ENCODE measurements at places on chromosomes 12 and 14. TPM values are rescaled to one million over a fixed set of nuclear protein-coding genes. Genes with fewer than 3 reads are reported as not detected.

TMEM52B gene
- 0.27 TPM for total RNA-seq

CPNE8 gene
- 36.2 TPM for total RNA-seq

MUCL1 gene
- total RNA-seq: not detected

RTL1 gene
- total RNA-seq: under 0.01 TPM

SDR9C7 gene
- 0.18 TPM for total RNA-seq

KRT77 gene
- total RNA-seq: 0.09 TPM

KCNK10 gene
- total RNA-seq: 23.4 TPM

ADAM21 gene
- total RNA-seq: 0.18 TPM

RNASE1 gene
- 14.5 TPM for total RNA-seq

CD163 gene
- 2.9 TPM for total RNA-seq

TNS2 gene
- 26.7 TPM for total RNA-seq

FGFR1OP2 gene
- total RNA-seq: 47.5 TPM

VRTN gene
- total RNA-seq: not detected

USP44 gene
- 4.4 TPM for total RNA-seq

PPP1R3E gene
- 11.3 TPM for total RNA-seq

EXOC3L4 gene
- 0.36 TPM for total RNA-seq

CDH24 gene
- total RNA-seq: 17.5 TPM

ABCD4 gene
- 42.6 TPM for total RNA-seq

OAS2 gene
- total RNA-seq: 3.4 TPM

PRPF40B gene
- total RNA-seq: 22.8 TPM

CMKLR1 gene
- 1.6 TPM for total RNA-seq

KLHDC2 gene
- total RNA-seq: 95.6 TPM

TEX52 gene
- not detected for total RNA-seq

TRPV4 gene
- total RNA-seq: 0.27 TPM

CFAP73 gene
- 0.54 TPM for total RNA-seq

AMDHD1 gene
- total RNA-seq: 0.54 TPM

AREL1 gene
- total RNA-seq: 55.8 TPM

CFAP54 gene
- total RNA-seq: 21.2 TPM

SRRM4 gene
- total RNA-seq: 11.8 TPM

AQP2 gene
- total RNA-seq: not detected

LYZ gene
- 6.4 TPM for total RNA-seq

TDRD9 gene
- total RNA-seq: 2.4 TPM

NYNRIN gene
- 31.8 TPM for total RNA-seq

DUSP16 gene
- total RNA-seq: 15.9 TPM
